ENCODE measurements at places on chromosomes 1 and 21. TPM values are rescaled to one million over a fixed set of nuclear protein-coding genes. Genes with fewer than 3 reads are reported as not detected.

Gene ZNF695
- total RNA-seq, result 2.6 TPM

Gene RHBG
- not detected for total RNA-seq

Gene KIF26B
- total RNA-seq, result 15.1 TPM

Gene RGS1
- 13.6 TPM for total RNA-seq

Gene FLG2
- total RNA-seq, result not detected

Gene PCSK9
- 1.5 TPM for total RNA-seq

Gene LMX1A
- 0.40 TPM for total RNA-seq

Gene IQCC
- 6.4 TPM for total RNA-seq

Gene LAPTM5
- total RNA-seq, result 39.3 TPM

Gene AMPD2
- 56.4 TPM for total RNA-seq

Gene DISP3
- total RNA-seq, result 7.4 TPM

Gene PDZK1IP1
- total RNA-seq, result 0.30 TPM

Gene CFHR4
- 0.10 TPM for total RNA-seq

Gene SMIM1
- total RNA-seq, result 0.99 TPM

Gene S100A2
- not detected for total RNA-seq

Gene NOS1AP
- 6.8 TPM for total RNA-seq
